Upper lobe of left lung (tissue), 6 donors: ENCODE measurements at places on chromosomes 16 and 17. TPM values are rescaled to one million over a fixed set of nuclear protein-coding genes. Genes with fewer than 3 reads are reported as not detected.

Gene MMP25
- 41.4 TPM for total RNA-seq

DNA sequence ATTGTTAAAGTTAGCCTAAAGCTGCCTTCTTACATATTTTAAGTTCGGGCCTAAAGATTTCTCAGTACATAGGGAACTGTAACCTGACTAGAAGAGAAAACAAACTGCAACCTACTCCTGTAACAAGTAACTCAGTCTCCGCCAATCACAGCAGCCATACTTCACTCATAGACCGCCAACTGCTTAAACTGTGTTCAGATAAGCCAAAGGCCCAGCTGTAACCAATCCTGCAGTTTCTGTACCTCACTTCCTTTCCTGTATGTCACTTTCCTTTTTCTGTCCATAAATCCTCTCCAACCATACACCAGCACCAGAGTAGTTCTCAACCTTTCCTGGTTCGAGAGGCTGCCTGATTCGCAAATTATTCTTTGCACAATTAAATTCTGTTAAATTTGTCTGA lies 41.5 kb downstream of the GLG1 start:
- H3K4me1 ChIP-seq = peaks cover 12% of the 10 kb centered on the region
- H3K4me3 ChIP-seq = no peak overlapping the region
- no peak overlapping the region for H3K27ac ChIP-seq
- no peak for DNase-seq

DNA sequence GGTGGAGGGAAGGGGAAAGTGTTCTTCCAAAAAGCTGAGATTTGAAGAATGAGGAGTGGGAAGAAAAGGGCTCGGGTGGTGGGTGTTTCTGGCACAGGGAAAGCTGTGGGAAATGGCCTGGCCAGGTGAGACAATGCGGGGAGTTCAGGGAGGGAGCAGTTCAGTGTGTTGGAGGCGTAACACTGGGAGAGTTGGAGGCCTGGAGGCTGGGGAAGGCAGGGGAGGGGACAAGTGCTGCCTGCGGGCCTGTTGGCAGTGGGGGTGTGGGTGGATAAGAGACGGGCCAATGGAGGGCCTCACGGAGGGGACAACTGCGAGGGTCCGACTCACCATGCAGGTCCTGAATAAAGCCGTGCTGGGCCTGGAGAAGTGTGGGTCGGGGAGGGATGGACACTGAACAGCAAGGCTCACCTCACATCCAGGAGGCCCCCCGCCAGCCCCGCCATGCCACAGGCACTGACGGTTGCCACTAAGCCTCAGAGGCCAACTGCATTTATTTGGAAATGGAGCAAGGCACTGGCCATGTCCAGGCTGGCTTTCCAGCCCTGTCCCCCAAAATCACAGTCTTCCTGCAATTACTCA lies 17.8 kb upstream of the KRT19 start:
- H3K27me3 ChIP-seq = no peaks in the 10 kb centered on the region
- no peaks in the 10 kb centered on the region for H3K36me3 ChIP-seq
- no peak overlapping the region for H3K27ac ChIP-seq
- no peak for DNase-seq
- H3K4me3 ChIP-seq = no peak overlapping the region
- peaks cover 18% of the 10 kb centered on the region for H3K4me1 ChIP-seq

DNA sequence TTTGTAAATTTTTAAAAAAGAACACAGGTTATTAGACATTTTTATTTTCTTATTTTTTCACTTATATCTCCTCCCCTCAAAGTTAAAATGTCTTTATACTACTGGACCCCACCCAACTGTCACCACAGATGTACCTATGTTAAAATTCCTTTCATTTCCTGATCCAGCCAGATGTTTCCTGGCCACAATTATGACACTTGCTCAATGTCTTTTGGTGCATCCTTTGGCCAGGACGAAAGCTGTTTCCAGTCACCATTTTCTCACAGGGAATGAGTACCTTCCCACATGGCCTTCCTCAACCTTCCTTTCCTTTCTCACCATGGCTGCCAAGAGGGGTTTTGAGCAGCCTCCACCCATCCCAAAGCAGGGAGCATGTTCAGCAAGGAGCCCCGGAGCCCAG lies 365.7 kb upstream of the MAF start:
- H3K27me3 ChIP-seq = no peaks in the 10 kb centered on the region
- no peaks in the 10 kb centered on the region for H3K36me3 ChIP-seq
- no peak overlapping the region for H3K27ac ChIP-seq
- DNase-seq = no peak

GRCh38 chr17:46191322-46192188 lies 1.7 kb downstream of the KANSL1 start:
- peaks cover 64% of the 10 kb centered on the region for H3K4me1 ChIP-seq
- DNase-seq = no peak
- peak overlapping the region; percentile 100 for H3K27ac ChIP-seq
- peak overlapping the region; percentile 87 for H3K4me3 ChIP-seq
- no peaks in the 10 kb centered on the region for H3K36me3 ChIP-seq

DNA sequence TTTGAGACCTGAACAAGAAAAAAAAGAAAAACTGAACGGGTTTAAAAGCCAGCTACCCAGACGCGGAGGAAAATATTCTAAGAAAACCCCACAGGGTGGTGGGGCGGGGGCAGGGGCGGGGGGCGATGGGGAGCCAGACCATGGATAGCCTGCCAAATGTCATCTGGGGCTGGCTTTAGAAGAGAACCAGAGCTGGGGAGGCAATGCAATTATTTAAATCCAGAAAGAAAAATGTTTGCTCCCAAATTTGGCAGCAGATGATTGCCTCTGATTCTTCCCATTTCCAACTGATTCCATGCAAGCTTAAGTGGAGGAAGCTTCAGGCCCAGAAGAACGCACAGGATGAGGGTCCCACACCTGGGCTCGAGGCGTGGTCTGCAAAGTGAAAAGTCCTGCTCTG lies 34.8 kb downstream of the ZNF423 start:
- DNase-seq = no peak
- H3K36me3 ChIP-seq = no peaks in the 10 kb centered on the region
- no peaks in the 10 kb centered on the region for H3K27me3 ChIP-seq

DNA sequence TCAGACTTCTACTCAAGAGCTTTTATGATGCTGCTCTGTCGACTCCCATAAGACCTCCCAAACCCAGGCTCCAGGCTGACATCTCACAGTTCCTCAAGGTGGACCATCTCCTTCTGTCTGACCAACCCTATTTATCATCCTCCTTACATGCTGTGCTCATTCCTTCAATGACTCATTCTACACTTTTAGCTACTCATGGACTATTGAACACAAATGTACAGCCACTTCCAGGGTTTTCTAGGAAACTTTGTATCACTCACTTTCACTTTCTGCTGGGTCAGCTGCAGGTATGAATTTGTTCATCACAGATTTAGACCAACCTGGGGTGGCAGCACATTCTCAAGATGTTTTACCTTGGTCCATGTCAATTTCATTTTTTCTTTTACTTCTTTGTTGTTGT lies 162.4 kb upstream of the FAM20A start:
- no peak overlapping the region for H3K27ac ChIP-seq
- no peak for DNase-seq
- H3K4me1 ChIP-seq = peaks cover 4% of the 10 kb centered on the region
- H3K4me3 ChIP-seq = no peak overlapping the region
- H3K36me3 ChIP-seq = no peaks in the 10 kb centered on the region
- H3K27me3 ChIP-seq = no peaks in the 10 kb centered on the region
